ENCODE measurements at places on chromosomes 12 and 14. TPM values are rescaled to one million over a fixed set of nuclear protein-coding genes. Genes with fewer than 3 reads are reported as not detected.

DNA sequence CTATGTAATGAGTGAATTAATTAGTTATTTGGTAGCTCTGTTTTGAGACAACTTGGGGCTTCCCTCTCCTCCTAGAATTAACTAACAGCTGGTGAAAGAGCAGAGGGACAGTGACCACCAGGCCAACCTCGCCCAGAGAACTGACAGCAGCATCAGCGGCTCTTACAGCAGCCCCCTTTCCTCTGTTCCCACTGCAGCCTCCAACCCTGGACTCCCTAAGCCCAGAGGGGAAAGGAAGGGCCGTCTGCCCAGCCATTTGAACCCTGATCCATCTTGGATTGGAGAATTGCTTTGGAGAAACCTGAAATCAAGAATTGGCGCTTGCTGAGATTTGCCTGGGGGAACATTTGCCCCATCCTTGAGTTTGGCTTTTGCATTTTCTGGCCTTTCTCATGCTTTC is 45.5 kb downstream of the B4GALNT3 start:
- DNase-seq, result no peak

DNA sequence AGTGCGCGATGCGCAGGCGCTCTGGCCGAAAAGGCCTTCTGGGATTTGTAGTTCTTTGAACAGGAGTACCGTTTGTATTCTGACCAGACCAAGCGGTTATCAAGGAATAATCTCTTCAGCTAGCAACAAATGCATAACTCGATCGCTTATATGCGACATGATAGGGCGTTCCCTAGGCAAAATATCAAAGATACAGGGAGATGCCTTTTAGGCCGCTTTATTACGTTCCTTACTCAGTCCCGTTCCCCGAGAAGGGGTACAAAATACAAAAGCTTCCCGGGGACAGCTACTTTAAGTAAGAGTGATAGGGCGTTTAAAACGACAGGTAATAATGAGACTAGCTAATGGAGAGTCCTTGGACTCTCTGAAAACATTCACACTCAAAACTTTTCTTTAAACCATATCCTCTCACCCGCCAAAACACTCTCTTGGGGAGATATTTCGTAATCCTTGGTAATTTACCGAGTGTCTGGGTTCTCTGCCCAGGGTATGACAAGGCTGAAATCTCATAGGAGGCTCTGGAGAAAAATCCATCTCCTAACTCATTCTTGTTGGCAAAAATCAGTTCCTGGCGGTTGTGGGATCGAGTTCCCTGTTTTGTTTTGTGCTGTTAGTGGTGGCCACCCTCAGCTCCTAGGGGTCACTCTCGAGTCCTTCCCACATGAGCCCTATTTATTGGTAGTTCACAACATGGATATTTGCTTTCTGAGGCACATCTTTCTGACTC is 412 bp upstream of the SNW1 start:
- peak; percentile 55 for DNase-seq

GRCh38 chr12:68866950-68867349 is 59.0 kb downstream of the MDM2 start:
- no peak for DNase-seq

GRCh38 chr12:50520416-50521207 is 15.8 kb downstream of the DIP2B start:
- DNase-seq, result no peak

DNA sequence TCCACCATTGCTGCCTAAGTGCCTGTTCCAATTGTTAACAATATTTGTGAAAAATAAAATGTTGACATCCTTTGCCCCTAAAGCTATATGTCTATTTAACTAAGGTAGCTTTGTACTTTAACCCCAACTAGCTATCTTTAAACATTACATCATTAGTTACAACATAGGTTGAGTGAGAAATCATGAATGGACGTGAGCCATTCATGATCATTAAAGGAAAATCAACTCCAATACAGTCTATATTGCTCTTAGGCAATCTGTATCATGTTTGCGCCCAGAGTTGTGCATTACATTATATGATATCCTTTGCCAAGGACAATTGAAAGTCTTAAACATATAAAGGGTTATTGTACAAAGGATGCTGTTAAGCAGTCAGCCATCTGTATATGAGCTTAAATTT is 269.6 kb downstream of the ALX1 start:
- no peak for DNase-seq

- DNase-seq, result no peak
These were observed 5.1 kb downstream of the ASCL1 start for GRCh38 chr12:102962532-102962931.

- peak; percentile 79 for DNase-seq
These were observed 3.4 kb upstream of the MYRFL start for GRCh38 chr12:69821456-69822159.

GRCh38 chr12:26195641-26196420 is 458 bp downstream of the SSPN start:
- peak; percentile 65 for DNase-seq

DNA sequence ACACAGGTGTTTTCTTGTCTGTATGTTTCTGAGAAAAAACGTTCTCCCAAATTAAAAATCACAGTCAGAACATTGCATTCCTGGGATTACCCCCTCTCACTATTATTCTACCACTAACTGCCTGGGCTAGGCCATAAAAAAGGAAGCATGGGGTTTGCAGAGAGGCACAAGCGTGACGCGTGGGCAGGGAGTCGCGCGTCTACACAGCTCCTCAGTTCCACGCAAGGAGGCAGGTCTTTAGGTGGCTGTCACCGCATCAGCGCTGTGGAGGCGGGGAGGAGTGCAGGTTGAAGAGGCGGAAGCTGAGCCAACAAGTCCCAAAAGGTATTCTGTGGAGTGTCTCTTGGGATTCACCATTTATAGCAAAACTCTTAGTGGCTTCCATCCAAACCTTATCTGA is 109.9 kb downstream of the RIMBP2 start:
- DNase-seq, result no peak

GRCh38 chr12:132664206-132665148 is 22.7 kb downstream of the POLE start:
- no peak for DNase-seq

- DNase-seq, result peak; percentile 24
These were observed 14.1 kb downstream of the SUSD6 start for GRCh38 chr14:69625299-69626131.

- no peak for DNase-seq
These were observed 76.3 kb downstream of the HECTD4 start for GRCh38 chr12:112305951-112306350.

GRCh38 chr14:95535226-95536021 is 574 bp downstream of the GLRX5 start:
- DNase-seq, result peak; percentile 23

- DNase-seq, result no peak
These were observed 2.1 kb downstream of the KCNC2 start for GRCh38 chr12:75207338-75208083.

GRCh38 chr14:39229222-39229543 is 4.5 kb upstream of the MIA2 start:
- DNase-seq, result peak; percentile 43

VIPAS39 gene
- 20.8 TPM for total RNA-seq

OVCH1 gene
- 0.11 TPM for total RNA-seq

GPRC5D gene
- not detected for total RNA-seq

TCL1B gene
- not detected for total RNA-seq
